AG09319 (cell line): ENCODE measurements at places on chromosomes 16 and 17.

- DNase-seq, result no peak
Observed at GRCh38 chr16:75320435-75320834, 69.0 kb upstream of the BCAR1 start.

GRCh38 chr16:46728806-46729205 is 19.3 kb downstream of the MYLK3 start:
- DNase-seq, result no peak

DNA sequence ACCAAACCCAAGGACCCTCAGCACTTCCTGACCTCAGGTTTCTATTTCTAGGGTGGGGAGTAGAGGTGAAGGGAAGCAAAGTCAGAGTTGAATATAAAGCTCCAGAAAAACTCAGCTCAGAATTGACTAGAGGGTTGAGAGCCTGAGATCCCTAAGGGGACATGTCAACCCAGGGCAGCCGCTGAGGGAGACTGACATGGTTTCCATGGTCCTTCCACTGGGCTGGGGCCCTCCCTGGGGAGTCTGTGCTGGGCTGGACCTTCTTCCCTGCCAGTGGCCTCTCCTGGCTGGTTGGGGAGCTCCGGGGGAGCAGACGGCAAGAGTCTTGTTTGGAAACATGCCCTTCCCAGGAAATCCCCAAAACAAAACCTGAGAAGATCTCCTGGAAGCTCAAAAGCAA is 121.3 kb downstream of the METRNL start:
- DNase-seq, result no peak

GRCh38 chr17:5501685-5502084 is 15.3 kb downstream of the MIS12 start:
- DNase-seq, result no peak

GRCh38 chr16:48629016-48629415 is 19.0 kb upstream of the N4BP1 start:
- no peak for DNase-seq

DNA sequence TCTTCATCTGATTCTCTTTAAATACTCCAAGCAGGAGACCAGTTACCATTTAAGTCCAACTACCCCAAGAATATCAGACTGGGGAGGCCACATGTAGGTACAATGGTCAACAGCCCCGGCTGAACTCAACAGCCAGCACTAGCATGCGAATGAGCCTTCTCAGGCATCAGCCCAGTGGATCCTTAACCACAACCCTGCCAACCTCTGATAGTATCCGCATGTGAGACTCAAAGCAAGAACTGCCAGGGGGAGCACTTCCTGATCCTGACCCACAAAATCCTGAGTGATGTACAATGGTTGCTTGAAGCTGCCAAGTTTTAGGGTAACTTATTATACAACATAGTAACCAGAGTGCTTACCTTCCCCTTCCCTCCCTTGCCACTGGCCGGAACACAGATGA is 4.0 kb downstream of the PYY start:
- DNase-seq, result no peak

DNA sequence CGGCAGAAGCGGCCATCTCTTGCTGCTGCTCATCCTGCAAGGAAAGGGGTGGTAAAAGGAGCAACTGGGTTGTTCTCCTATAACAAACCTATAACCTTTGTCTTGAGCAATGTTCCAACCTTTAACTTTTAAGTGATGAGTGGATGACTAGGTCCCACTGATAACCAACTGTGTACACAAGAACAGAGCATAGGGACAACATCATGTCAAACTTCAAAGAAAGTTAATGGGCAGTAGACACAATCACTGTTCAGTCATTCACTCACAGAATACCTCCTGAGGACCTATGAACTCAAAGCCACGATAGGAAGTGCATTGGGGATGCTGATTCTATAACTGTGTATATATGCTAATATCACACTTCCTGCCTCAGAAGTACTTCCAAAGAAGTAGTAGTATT is 21.6 kb downstream of the CFAP97D1 start:
- DNase-seq, result no peak

- no peak for DNase-seq
Observed at GRCh38 chr16:59614466-59615240, 880.5 kb upstream of the GOT2 start.

DNA sequence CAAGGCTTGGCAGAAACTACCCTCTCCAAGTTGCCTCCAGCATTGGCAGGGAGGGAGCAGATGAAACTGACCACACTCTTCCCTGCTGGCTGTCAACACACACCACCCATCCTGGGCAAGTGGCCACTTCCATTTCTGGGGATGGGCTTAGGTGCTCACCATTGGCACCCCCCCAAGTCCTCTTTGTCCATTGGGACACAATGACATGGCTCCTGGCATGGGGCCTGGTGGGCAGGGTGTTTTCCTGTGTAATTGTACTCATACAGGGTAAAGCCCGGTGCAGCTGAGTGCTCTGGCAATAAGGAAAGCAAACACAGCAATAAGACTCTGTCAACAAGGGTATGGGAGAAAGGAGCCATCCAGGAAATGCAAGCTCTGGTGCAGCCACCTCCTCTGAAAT is 22.6 kb downstream of the SCNN1B start:
- DNase-seq, result no peak

DNA sequence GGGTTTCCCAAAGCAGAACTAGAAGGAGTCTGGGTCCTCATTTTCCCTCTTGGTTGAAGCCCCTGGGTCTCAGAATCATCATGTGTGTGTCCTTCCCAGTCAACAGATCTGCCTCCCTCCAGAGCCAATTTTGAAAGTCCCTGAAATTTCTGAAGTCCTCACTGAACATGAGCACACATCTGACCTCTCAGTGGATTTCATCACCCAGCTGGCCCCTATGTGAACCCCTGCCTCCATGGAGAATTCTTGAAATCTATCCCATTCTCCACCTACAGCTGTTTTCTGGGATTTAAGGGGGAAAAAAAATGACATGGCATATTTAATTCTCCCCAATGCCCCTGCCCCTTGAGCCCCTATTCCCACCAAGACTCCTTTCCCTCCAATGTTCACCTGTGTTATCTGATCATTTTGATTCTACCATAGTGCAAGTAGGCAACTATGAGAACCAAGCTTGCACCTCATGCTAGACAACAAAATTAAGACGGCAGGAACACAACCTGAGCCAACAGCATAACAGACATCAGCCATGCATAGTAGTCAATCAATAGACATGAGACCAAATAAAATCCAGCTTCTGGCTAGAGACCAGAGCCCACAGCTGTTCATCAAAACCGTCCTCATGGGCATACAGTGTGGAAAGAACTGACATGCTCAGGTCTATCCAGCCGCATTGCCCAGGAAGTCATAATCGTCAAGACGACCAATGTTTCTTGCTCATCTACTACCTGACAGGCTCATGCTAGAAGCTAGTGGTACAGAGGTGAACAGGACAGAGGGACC is 14.9 kb downstream of the SOX9 start:
- DNase-seq, result no peak

GRCh38 chr16:70703041-70703834 is 17.4 kb upstream of the MTSS2 start:
- peak; percentile 88 for DNase-seq

- DNase-seq, result peak; percentile 86
Observed at GRCh38 chr17:7573324-7574080, 5.9 kb upstream of the CD68 start.

GRCh38 chr17:79845601-79845949 is 6.3 kb upstream of the CBX4 start:
- DNase-seq, result no peak

GRCh38 chr16:1331712-1332617 is 1.5 kb upstream of the BAIAP3 start:
- DNase-seq, result peak; percentile 11

DNA sequence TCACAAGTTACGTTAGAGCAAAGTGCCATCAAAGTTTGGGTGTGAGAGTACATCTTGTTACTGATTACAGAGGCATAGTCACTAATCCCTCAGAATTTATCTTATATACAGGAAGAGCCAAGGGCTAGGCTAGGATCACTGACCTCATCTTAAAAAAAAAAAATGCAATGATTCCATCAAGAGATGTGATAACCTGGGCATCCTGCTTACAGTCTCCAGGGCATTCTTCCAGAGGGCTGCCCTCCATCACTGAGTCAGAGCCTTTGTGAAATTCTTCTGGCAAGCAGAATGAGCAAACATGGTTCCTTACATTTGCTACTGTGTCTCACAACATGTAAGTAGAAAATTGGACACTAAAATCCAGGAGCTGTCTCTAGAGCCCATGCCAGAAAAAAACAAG is 410.6 kb downstream of the ZFHX3 start:
- DNase-seq, result peak; percentile 40

GRCh38 chr17:67534941-67535340 is 157.9 kb downstream of the PITPNC1 start:
- no peak for DNase-seq

- DNase-seq, result no peak
Observed at GRCh38 chr17:6555331-6556120, 829 bp downstream of the PITPNM3 start.

GRCh38 chr16:11099672-11100205 is 155.4 kb downstream of the CLEC16A start:
- DNase-seq, result no peak

DNA sequence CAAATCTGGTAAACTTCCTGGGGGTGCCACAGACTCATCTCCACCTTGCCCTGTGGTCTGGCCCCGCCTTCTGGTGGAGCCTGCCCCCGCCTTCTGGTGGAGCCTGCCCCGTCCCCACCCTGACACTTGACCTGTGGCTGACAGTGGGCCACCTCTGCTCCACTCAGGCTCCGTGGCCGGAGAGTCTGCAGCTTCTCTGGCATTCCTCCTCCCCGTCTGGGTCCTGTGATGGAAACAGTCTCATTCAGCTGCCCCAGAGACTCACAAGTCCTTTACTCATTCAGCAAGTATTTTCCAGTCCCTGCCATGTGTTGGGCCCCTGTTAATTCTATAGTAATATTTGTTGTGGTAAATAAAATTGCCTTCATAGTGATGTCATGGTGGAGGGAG is 21.0 kb upstream of the G6PC1 start:
- no peak for DNase-seq

DNA sequence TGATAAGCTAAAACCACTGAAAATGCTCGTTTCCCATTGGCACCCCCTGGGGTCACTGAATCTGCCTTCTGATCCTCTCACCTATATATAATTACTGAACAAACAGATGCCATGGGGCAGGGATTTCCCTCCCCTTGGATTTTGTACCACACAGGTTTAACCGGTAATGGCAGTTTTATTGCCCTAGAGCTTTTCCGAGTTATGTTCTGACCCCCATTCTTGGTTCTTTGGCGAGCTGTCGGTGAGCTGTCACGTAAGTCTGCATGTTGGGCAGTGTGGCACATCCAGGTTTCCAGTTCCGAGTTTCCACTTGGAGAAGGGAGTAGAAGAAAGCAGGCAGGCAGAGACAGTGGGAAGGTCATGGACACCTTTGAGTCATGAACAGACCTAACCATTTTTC is 7.1 kb downstream of the TMEM97 start:
- DNase-seq, result no peak

DNA sequence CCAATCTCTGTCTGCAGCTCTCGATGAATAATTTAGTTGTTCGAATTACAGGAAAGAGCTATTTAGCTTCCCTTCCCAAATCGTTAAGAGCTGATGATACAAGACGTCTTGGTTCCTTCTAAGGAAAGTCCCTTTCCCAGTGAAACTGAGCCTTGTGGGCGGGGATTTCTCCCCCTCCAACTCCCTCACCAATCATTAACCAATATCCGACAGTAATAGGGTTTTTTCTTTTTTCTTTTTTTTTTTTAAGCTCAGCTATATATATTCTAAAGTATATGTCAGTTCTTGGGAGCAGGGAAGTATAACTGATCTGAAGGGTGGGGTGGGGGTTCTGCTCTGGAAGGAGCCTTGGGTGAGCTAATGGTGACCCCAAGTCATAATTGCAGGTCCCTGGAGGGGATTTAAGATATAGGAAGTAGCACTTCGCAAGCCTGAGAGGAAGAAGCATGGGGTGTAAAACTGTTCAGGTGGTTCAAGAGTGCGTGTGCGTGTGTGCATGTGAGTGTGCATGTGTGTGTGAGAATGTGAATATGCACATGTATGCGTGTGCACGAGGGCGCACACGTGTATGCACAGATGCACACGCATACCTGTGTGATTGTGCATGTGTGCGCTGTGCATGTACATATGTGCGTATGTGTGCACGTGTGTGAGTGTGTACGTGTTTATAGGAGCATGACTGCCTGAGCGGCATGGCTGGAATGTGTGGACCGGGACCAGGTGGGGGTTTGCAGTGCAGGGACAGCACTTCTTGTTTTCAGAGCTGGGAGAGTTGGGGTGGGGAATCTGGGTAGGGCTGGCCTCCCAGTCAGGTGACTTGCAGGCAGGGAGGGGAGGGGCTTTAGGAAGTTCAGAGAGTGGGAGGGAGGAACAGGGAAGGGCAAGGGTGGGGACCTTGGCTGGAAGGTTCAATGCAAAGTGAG is 42.7 kb downstream of the SOCS3 start:
- DNase-seq, result no peak
